ENCODE measurements at places on chromosomes 16 and 17.

DNA sequence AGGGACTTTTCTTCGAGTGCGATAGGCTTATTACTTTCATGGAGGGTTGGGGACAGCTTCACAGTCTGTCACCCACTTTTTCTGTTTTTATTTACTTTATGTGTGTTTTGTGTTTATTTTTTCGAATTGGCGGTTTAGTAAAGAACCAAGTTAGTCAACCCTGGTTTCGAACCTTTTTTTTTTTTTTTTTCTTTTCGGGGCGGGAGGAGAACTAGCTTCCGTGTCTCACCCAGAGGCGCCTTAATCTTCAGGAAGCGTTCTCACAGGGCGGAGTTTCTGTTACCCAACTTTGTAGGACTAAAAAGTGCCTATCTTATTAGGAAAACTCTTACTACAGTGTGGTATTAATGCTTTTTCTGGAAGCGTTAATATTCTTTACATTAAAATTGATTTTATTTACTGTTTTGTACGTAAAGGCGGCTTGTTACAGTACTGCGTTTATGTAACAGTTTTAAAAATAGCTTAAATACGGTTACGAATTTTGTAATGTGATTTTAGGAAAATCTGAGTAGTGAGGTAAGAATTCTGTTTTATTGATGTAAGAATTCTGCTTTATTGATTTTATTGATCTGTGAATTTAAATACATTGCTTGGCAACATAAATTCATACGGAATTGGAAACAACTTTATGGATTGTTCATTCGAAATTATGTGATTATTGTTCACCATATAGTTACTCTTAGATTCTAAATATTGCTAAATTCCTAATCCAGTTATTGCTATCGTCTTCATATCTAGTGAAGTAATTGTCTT, 885 bp downstream of the ZNF207 start:
- DNase-seq, result peak; percentile 67

GRCh38 chr16:25613931-25614330, 77.8 kb upstream of the HS3ST4 start:
- DNase-seq, result no peak

DNA sequence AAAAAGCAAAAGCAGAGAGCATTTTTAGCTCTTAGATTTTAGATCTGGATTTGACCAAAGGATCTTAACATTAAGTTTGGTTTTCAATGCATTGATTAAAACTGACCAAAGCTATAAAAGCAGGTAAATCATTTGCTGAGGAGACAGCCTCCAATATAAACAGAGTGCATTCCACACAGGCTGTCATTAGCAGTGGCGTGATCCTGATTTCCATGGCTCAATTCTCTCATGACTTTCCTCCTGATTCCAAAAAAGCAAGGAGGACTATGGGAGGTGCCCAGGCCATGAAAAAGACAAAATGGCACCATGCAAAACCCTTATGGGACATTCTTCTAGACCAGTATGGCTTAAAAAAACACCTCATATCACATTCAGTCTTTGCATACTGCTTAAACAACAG, 53.5 kb downstream of the PARN start:
- no peak for DNase-seq

DNA sequence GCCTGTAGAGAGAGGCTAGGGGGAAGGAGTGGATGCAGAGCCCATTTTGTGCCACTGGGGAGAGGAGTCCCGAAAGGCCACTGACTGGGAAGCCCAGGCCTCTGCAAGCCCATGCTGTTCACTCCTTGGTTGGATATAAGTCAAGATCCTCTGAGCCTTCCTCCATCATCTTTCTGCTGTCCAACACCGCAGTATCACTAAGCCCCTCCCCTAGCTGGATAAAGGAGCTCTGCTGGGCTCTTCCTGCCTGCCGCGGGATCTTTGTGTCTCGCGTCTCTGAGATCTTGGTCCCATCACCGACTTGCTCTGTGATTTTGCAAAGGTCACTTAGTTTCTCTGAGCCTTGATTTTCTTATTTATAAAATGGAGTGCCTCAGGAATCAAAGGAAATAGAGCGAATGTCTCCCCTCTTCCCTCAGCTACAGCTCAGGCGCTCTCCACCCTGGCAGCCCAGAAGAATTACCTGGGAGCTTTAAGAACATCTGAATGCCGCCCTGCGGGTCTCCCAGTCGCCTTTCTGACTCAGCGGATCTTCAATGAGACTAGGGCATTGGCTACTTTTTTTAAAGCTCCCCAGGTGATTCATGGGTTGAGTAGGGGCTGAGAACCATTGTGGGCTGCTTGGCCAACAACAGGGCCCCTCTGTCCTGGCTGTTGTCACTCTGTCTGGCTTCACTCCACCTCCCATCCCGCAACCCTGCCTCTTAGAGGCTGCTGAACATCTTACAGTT, 25.2 kb upstream of the TMEM220 start:
- DNase-seq, result no peak

GRCh38 chr17:56440419-56440818, 153.1 kb upstream of the NOG start:
- DNase-seq, result peak; percentile 58

DNA sequence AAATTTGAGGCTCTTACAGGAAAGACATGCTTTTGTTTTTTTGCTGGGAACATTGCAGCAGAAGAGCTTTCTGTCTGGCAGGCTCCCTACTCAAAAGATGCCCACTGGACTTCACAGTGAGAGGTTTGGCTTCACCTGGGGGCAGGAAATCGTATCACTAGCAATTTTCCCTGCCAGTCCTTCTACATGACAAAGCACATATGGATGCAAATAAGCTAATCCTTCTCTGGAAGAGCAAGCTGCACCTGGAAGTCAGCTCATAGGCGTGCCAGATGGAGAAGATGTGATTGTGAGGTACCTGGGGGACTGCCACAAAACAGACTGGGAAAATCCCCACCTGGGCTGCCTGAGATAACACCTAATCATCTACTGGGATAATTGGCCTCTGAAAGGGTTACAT, 195.0 kb upstream of the CPHXL start:
- DNase-seq, result no peak

DNA sequence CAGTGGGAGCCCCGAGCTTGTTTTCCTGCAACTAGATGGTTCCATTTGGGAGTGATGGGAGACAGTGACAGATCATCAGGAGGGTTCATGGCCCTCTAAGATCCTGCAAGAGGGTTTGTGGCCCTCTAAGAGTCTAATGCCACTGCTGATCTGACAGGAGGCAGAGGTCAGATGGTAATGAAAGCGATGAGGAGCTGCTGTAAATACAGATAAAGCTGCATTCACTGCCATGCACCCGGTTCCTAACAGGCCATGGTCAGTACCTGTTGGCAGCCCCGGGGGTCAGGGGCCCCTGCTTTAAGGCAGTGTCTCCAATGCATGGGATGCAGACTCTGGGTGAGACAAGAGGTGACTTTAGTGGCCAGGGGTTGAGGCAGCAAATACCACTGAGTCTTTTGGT, 30.8 kb downstream of the SLC12A3 start:
- no peak for DNase-seq

DNA sequence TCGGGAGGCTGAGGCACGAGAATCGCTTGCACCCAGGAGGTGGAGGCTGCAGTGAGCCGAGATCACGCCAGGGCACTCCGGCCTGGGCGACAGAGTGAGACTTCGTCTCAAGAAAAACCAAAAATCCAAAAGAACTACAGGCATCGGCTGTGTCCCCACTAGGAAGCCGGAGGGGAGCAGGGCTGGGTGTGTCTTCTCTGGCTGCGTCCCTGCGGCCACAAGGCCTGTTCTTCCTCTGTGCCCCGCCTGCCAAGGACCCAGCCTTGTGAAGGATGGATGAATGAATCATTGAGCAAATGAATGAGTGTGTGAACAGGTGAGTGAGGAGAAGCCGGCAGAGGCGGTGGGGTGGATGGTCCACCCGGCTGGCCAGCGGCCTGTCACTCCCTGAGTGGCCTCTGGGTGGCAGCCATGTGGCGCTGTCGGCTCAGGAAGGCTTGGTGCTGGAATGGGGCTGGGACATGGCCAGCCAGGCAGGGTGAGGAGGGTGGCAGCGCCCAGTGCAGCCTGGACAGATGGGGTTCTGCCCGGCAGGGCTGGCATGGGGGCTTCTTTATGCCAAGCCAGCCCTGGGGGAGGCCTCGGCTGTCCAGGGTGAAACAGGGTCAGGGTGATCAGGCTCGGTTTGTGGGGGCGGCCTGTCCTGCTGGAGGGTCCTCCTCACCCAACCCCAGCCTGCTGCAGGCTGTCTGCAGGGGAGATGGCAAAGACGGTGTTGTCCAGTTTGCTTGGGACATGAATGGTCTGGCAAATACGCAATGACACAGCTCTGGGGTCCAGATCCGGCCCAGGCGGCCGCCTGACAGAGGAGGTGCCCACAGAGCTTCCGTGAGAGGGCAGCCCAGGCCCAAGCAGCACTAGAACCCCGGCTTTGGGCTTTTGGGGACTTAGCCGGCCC, 21.7 kb downstream of the SLC25A10 start:
- DNase-seq, result peak; percentile 62

GRCh38 chr17:79944821-79945391, 90.8 kb downstream of the TBC1D16 start:
- no peak for DNase-seq

DNA sequence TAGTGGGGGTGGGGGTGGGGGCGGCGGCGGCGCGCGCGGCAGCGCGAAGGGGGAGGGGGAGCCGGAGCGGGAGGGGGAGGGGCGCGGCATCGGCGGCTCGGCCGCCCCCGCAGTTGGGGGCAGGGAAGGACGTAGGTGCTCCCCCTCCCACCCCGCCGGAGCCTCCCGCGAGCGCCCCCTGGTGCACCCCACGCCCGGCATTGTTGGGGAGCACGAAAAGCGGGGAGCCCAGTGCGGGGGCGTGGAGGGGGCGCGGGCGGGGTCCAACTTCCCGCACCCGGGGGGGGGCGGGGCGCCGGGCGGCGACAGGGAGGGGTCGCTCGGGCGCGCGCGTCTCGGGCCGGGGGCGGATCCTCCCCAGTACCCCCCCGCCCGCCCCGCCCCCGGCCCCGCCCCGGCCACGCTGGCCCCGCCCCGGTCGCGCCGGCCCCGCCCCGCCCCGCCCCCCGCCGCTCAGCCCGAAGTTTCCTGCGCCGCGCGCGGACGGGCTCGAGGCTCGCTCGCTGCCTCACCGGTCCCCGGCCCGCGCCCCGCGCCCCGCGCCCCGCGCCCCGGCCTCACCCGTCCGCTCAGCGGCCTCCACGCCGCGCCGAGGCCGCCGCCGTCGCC, at the start of gene CACNA1H:
Gene CACNA1H (plus strand): TSS at position 456 of the 609 bp plus-strand sequence. CDS start 632 bp downstream, outside the sequence.
- DNase-seq, result no peak

GRCh38 chr17:3636908-3637373, 381 bp downstream of the CTNS start:
- DNase-seq, result no peak

DNA sequence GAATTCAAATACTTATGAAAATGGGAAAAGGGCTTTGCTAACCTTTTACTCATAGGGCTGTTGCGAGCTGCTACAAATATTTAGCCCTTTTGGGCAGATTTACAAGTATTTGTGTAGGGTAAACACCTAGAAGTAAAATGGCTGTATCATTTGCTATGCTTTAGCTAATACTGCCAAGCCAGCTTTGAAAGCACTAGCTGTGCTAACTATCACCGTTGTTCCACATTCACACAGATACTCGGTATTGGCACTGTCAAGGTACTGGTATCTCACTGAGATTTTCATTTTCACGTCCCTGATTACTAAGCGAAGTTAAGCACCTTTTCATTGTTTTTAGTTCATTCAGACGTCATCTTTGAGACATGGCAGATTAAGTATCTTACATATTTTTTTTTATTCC, 84.8 kb downstream of the GLG1 start:
- DNase-seq, result no peak

DNA sequence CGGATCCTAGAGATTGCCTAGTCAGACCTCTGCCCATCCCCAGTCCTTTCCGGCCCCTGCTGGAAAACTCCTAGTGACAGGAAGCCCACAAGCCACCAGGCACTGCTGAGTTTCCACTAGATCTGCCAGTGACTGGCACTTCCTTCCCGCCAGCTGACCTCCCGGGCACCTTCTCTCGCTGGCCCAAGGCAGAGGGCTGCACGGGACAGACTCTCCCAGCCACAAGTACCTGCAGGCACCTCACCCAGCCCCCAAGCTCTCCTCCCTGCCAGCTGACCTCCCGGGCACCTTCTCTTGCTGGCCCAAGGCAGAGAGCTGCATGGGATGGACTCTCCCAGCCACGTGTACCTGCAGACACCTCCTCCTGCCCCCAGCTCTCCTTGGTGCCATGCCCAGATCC, 66.3 kb upstream of the DOC2B start:
- no peak for DNase-seq

DNA sequence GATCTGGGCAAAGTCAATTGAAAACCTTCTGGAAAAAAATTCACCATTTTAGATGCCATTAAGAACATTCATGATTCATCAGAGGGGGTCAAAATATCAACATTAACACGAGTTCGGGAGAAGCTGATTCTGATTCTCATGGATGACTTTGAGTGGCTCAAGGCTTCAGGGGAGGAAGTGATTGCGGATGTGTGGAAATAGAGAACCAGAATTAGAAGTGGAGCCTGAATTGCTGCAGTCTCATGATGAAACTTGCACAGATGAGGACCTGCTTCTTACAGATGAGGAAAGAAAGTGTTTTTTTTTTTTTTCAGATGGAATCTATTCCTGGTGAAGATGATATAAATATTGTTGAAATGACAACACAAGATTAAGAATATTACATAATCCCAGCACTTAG, 12.9 kb downstream of the ITGAX start:
- no peak for DNase-seq

- DNase-seq, result no peak
Measured at GRCh38 chr17:5126719-5127488, 11.1 kb downstream of the USP6 start.

GRCh38 chr17:72661116-72661944, 431.2 kb downstream of the SLC39A11 start:
- DNase-seq, result no peak

DNA sequence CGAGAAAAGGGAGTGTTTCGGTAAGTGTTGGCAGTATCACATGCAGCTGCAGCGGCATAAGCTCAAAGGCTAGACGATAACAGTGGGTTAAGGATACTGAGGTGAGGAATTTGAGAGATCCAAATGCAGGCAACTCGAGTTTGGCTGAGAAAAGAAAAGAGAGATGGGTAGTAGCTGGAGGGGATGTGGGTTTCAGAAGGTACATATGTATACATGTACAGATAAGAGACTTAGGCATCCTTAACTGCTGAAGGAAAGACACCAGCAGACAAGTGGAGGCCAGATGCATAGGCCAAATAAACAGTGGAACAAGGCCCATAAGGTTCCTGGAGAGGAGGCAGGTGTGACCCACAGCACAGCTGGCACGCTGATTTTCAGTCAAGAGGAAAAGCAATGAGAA, 86.6 kb upstream of the NETO2 start:
- DNase-seq, result no peak

- DNase-seq, result peak; percentile 86
Measured at GRCh38 chr17:64622931-64623654, 39.0 kb downstream of the SMURF2 start.

- DNase-seq, result no peak
Measured at GRCh38 chr17:427327-427726, 74.7 kb upstream of the RPH3AL start.

GRCh38 chr17:2051061-2051932, 3.6 kb upstream of the HIC1 start:
- DNase-seq, result no peak

GRCh38 chr17:2194889-2195335, 108.7 kb downstream of the SMG6 start:
- DNase-seq, result no peak

GRCh38 chr17:29190592-29191207, 10.5 kb upstream of the MYO18A start:
- no peak for DNase-seq
